ENCODE measurements at places on chromosomes 4 and X. TPM values are rescaled to one million over a fixed set of nuclear protein-coding genes. Genes with fewer than 3 reads are reported as not detected.

RAB9B gene
- total RNA-seq, result not detected

TEX13C gene
- not detected for total RNA-seq

LUZP4 gene
- not detected for total RNA-seq

FRG2 gene
- total RNA-seq, result not detected

NSG1 gene
- 9.4 TPM for total RNA-seq

AFF2 gene
- not detected for total RNA-seq

CHRDL1 gene
- total RNA-seq, result not detected

TRIM61 gene
- total RNA-seq, result not detected

CXCL3 gene
- total RNA-seq, result 4.8 TPM

Data from A549 treated with Mapracorat at 1 μM for 4 hours (cell line).